ENCODE measurements at places on chromosomes 16 and 17.

- no peak for DNase-seq
Measured at GRCh38 chr17:2985318-2985717, 78.1 kb downstream of the OR1D5 start.

- DNase-seq = no peak
Measured at GRCh38 chr17:705863-706262, 8.8 kb downstream of the VPS53 start.

- DNase-seq = no peak
Measured at GRCh38 chr16:30456302-30456701, 10.6 kb upstream of the SEPHS2 start.

GRCh38 chr17:83138820-83139219 lies 59.4 kb downstream of the METRNL start:
- no peak for DNase-seq

DNA sequence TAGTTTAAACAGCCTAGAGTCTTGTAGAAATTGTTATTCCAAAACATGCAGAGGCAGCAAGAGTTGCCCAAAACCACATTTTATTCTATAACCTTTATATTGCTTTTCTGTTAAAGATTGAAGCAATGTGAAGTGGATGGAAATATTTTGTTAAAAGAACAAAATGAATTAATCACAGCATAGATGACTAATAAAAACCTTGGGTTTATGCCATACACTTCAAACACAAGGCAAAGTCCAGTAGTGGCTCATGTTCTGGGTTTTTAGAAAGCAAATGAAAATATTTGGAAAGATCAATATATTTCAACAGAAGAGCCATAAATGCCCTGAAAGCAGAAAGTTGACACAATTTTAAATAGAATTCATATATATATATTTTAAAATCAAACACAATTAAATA lies 36.7 kb upstream of the ULK2 start:
- no peak for DNase-seq

- no peak for DNase-seq
Measured at GRCh38 chr17:20094777-20095176, 85.6 kb downstream of the SPECC1 start.

GRCh38 chr17:32725697-32726096 lies 151.2 kb downstream of the MYO1D start:
- DNase-seq = no peak

- no peak for DNase-seq
Measured at GRCh38 chr16:52393448-52393847, 153.5 kb downstream of the TOX3 start.

- DNase-seq = no peak
Measured at GRCh38 chr17:31663576-31663975, 195.5 kb downstream of the COPRS start.

DNA sequence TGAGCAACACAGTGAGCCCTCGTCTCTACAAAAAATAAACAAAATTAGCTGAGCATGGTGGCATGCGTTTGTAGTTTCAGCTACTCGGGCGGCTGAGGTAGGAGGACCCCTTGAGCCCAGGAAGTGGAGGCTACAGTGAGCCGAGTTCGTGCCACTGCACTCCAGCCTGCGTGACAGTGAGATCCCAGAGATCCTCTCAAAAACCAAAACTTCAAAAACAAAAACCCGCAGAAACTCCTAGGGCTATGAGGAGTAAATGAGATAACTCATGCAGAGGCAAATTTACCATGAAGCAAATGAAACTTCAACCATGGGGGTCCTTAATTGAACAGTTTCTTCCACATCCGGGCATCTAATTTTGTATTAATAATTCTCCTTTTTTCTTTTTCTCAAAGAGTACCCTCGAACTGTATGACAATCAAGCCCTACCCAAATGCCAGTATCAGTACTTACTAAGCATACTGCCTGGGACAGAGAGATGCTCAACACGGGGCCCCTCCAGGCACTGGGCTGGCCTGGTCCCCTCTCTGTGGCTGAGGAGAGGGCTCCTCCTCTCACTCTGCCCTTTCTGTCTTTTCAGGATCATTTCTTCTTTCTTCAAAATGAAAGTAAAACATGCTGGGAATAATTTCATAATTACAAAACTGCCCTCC lies 789 bp upstream of the PIPOX start:
- DNase-seq = no peak

GRCh38 chr17:27415120-27415795 lies 41.0 kb upstream of the KSR1 start:
- DNase-seq = no peak

- DNase-seq = no peak
Measured at GRCh38 chr16:88308441-88309173, 74.2 kb upstream of the ZNF469 start.

DNA sequence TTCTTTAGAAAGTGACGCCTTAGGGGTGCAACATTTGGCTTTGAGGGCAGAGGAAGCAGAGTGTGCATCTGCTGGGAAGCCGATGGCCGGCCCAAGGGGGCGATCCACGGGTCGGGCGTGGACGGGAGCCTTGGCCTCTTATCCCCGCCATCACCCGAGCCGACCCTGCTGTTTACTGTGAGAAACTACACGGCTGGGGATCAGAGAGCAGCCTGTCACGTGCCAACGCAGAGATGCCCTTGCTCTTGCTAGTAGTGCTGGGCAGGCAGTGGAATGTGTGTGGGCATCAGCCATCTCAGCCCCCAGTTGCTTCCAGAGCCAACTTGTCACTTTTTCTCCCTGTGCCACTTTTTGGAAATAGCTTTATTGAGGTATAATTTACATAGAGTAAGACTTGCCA lies 26.7 kb upstream of the ITGB4 start:
- no peak for DNase-seq

DNA sequence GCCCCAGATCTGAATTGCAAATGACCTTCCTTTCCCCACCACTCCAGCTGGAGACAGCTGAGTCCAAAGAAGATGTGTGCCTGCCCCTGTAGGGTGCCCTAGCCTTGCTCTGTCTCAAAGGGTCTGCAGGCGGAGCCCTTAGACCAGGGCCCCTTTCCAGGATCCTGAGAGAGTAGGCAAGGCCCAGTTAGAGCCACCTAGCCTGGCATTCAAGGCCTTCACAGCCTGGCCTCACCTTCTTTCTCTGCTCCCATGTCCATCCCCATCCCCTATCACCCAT lies 66.6 kb upstream of the LHX1 start:
- DNase-seq = no peak

DNA sequence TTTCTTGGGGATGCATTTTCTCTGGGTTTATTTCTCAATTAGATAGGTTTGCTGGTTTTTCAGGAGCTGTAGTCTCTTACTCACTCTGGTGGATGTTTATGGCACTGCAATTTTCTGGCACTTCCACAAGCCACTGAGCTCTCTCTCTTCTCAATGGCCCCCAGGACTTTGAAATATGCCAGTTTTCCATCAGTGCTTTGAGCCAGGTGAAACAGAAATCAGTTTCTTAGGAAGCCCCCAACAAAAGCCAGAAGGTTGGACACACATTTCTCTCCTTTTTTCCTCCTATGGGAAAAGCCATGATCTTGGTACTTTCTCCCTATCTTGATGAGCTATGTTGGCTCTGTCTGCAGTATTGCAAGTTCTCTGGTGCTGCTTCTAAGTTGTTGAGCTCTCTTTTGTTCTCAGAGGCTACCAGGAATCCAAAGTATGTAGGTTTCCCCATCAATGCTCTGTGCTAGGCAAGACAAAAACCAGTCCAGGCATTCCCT lies 90.7 kb upstream of the SMIM36 start:
- DNase-seq = no peak

DNA sequence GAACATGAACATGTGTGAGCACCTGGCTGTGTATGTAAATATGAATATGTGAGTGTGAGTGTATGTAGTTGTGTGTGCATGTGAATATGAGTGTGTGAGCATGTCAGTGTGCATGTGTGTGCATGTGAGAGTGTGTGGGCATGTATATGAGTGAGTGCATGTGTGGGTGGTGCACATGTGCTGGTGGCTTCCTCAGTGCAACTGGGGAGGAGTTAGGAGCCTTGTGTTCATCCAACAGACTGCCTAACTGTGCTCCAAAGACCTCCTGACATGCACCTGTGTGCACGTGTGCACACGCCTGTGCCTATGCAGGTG lies 1.4 kb downstream of the TMEM235 start:
- DNase-seq = no peak

- DNase-seq = no peak
Measured at GRCh38 chr16:22329199-22329695, 32.0 kb downstream of the POLR3E start.

DNA sequence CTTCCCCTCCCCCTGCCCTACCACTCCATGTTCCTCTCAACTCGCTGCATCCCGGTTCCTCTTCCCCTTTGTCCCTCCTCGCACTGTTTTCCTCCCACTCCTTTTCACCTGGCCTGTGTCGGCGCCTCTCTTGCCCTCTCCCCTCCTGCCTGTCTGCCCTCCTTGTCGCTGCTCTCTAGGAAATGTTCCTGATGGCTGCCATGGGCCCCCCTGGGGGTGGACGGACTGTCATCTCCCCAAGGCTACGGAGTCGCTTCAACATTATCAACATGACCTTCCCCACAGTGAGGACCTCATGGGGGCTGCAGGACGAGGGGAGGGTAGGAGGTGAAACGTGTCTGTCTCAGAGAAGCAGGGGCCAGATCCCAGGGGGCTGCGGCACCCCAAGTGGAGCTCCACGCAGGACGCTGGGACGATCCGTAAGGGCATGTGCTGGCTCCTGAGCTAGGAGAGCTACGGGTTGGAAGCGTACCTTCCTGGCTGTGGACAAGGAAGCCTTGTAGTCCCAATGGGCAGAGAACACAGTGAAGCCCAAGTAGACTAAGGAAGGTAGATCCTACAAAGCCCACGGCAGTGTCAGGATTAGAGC lies 39.8 kb upstream of the KDM6B start:
- no peak for DNase-seq

GRCh38 chr17:66737524-66737923 lies 97.4 kb upstream of the CACNG5 start:
- DNase-seq = no peak

DNA sequence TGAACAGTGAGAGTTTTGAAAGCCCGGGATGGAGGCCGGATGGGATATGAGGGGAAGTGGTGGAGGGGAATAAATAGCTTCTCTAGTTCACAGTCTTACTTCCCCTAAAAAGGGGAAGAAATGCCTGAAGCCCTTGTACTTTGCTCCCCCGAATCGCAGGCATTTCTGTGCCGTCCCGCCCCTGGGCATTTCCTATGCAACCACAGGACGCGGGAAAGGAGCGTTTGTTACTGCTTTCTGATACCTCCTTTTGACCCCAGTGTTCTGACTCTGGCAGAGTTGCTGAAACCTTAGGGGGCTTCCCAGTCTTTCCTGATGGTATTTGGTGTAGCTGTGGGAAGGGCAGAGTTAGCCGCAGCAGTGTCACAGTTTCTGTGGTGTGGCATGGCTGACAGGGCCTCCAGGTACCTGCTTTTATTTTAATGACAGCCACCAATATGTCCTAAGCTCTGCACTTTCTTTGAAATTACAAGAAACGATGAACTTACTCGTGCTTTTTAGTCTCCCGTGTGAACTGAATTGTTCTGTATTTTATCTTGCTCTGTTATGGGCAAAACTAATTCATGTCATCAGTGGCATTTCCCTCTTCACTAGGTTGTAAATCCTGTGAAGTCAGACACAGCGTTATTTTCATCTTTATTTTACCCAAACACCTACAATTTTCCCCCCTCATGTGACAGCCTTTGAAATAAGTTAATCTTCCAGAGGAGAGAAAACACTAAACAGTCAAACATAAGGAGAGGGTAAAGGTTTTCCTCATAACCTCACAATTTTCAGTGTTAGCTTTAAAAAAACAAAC lies 27.1 kb downstream of the USP10 start:
- no peak for DNase-seq

GRCh38 chr17:73710095-73710592 lies 65.9 kb upstream of the SDK2 start:
- peak; percentile 38 for DNase-seq

GRCh38 chr16:54143934-54144571 lies 142.5 kb downstream of the IRX3 start:
- DNase-seq = no peak

- no peak for DNase-seq
Measured at GRCh38 chr17:58081646-58082340, 1.4 kb upstream of the DYNLL2 start.

DNA sequence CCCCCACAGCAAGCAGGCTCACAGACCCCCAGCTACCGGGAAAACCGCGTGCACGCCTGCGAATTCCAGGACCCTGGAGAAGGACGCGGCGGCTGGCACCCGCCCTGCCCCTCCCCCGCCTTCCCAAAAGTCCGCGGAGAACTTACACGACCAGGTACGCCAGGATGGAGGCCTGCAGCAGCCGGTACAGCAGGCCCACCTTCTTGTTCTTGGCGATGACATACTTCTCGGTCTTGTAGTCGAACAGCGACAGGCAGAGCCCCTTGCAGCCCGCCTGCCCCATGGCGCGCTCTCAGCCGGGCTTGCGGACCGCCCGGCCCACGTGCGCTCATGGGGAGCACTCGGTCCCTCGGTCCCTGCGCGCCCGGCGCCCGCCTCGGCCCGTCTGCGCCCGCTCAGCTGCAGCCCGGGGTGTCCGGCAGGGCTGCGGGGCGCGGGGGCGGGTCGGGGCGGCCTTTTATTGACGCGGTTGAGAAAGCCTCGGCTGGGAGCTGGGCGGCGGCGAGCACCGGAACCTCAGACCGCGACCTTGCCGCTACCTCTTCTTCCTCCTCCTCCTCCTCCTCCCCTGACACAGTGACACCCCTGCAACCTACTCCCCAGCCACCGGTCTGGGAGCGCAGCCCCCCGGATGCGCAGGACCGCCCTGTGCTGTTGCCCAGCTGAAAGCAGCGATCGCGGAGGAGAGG lies at the start of gene P2RX5:
Gene P2RX5, minus strand, starts transcription at position 433 of the 689 bp plus-strand sequence. Its CDS starts 150 bp downstream, at position 283.
- DNase-seq = peak; percentile 18

GRCh38 chr16:67388191-67388590 lies 5.1 kb downstream of the TPPP3 start:
- DNase-seq = no peak

- no peak for DNase-seq
Measured at GRCh38 chr17:52145476-52145875, 13.0 kb downstream of the CA10 start.

GRCh38 chr16:22337849-22338635 lies 36.4 kb downstream of the CDR2 start:
- DNase-seq = no peak

DNA sequence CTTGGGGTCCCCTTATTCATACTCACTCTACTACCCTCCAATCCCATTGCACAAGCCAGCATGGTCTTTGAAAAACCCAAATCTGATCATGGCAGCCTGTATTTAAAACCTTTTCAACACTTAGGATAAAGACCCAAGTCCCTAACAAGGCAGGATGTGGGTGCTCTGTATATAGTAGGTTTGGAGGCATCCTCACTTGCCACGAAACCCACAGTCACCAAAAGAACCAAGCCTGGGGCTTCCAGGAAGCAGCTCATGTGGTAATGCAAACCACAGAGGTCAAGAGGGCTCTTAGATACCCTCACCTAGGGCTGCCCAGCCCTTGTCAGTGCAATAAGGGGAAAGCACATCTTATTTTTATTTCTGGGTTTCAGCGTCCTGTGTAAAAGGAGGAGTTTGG lies 218.6 kb upstream of the ASIC2 start:
- DNase-seq = no peak

DNA sequence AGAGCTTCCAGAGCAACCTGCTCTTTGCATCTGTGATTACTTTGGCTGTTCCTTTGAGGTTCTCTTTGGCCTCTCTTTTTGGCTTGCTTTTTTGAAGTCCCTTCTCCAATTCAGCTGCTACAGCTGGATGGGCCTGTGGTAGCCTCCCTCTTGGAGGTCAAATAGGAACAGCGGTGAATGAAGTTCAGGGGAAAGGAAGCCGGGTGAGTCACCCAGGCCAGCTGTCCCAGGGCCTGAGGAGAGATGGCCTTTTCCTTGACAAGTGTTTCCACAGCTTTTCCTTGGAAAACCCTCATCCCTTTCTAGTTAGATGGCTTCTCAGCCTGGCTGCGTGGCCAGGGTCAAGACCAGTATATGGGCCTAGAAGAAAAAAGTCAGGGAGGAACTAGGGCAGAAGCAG lies 103.1 kb downstream of the STX8 start:
- DNase-seq = no peak

GRCh38 chr17:66920950-66921349 lies 43.6 kb upstream of the CACNG4 start:
- DNase-seq = no peak
